ENCODE measurements at places on chromosomes 1 and 21. TPM values are rescaled to one million over a fixed set of nuclear protein-coding genes. Genes with fewer than 3 reads are reported as not detected.

The FHL3 gene
- 19.6 TPM for total RNA-seq

The CSF3R gene
- total RNA-seq: 13.3 TPM

The MFSD2A gene
- total RNA-seq: 10.5 TPM

The TTC22 gene
- total RNA-seq: 16.5 TPM

The SIPA1L2 gene
- total RNA-seq: 20.2 TPM

- H3K27me3 ChIP-seq: no peaks in the 10 kb centered on the region
- no peak for DNase-seq
- H3K36me3 ChIP-seq: no peaks in the 10 kb centered on the region
- no peaks in the 10 kb centered on the region for H3K4me1 ChIP-seq
Measured at GRCh38 chr1:76625886-76626678, 241.2 kb upstream of the ST6GALNAC5 start.

DNA sequence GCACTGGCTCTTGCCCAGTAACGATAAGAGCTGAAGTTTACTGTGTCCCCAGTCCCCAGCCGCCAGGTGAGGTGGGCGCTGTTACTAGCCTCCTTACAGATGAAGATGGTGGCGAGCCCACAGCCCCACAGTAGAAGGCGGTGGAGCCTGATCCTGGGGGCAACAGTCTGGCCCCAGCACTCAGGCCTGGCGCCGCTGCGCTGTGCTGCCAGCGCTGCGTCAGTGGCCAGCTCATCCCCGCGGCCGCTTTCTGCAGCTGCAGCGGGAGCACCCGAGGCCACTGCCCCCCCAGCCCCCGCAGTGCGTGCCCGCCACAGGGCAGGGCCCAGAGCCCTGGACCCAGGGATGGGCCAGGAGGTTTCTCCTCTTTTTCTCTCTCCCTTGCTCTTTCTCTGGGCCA is 13.3 kb downstream of the H6PD start:
- peaks cover 24% of the 10 kb centered on the region for H3K4me1 ChIP-seq
- H3K27ac ChIP-seq: no peak overlapping the region
- H3K4me3 ChIP-seq: no peak overlapping the region
- peaks cover 5% of the 10 kb centered on the region for H3K36me3 ChIP-seq
- no peak for DNase-seq
- no peaks in the 10 kb centered on the region for H3K27me3 ChIP-seq

DNA sequence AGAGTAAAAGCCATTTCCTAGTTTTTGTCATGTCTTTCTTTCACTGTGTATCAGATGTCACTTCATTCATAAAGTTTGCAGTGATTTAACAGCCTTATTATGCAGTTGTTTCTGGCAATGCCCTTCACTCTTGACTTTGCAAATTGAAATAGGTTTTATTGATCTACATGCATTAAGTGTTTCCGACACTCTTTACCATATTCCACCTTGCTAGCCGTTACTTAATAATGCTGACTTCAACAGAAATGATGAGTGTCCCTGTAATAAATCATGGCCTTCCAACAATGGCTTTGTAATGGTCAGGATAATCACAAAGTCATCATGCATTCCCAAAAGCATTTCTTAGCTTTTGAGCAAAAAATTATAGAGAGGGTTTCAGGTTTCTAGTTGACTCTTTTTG is 236.8 kb upstream of the FMN2 start:
- H3K4me3 ChIP-seq: no peak overlapping the region
- no peaks in the 10 kb centered on the region for H3K27me3 ChIP-seq
- no peak overlapping the region for H3K27ac ChIP-seq
- no peaks in the 10 kb centered on the region for H3K36me3 ChIP-seq
- H3K4me1 ChIP-seq: no peaks in the 10 kb centered on the region

DNA sequence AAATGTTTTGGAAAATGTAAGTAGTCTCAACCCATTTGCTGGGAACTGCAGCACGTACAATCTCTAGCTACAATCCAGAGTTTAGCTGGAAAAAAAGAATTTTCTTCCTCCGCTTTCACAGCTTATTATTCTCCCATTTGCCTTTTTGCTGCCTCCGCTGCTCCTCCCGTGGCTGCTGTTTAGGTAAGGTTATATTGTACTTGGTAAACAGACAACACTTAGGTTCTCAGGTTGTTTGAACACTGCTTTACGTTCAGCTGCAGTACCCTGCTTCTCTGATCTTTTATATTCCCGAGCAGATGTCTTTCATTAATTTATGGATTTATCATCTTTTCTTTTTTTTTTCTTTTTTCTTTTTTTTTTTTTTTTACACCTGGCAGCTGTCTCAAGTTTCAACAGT is 14.3 kb downstream of the PROX1 start:
- no peaks in the 10 kb centered on the region for H3K27me3 ChIP-seq
- H3K27ac ChIP-seq: no peak overlapping the region
- H3K4me1 ChIP-seq: no peaks in the 10 kb centered on the region
- H3K4me3 ChIP-seq: no peak overlapping the region

GRCh38 chr1:3441410-3441847 is 13.0 kb upstream of the ARHGEF16 start:
- no peak for DNase-seq
- H3K27ac ChIP-seq: no peak overlapping the region
- no peaks in the 10 kb centered on the region for H3K4me1 ChIP-seq
- H3K27me3 ChIP-seq: no peaks in the 10 kb centered on the region
- H3K4me3 ChIP-seq: no peak overlapping the region
- no peaks in the 10 kb centered on the region for H3K36me3 ChIP-seq

GRCh38 chr1:84823511-84823910 is 69.5 kb downstream of the LPAR3 start:
- H3K4me1 ChIP-seq: no peaks in the 10 kb centered on the region
- H3K27ac ChIP-seq: no peak overlapping the region
- no peak overlapping the region for H3K4me3 ChIP-seq
- DNase-seq: no peak
- no peaks in the 10 kb centered on the region for H3K27me3 ChIP-seq

DNA sequence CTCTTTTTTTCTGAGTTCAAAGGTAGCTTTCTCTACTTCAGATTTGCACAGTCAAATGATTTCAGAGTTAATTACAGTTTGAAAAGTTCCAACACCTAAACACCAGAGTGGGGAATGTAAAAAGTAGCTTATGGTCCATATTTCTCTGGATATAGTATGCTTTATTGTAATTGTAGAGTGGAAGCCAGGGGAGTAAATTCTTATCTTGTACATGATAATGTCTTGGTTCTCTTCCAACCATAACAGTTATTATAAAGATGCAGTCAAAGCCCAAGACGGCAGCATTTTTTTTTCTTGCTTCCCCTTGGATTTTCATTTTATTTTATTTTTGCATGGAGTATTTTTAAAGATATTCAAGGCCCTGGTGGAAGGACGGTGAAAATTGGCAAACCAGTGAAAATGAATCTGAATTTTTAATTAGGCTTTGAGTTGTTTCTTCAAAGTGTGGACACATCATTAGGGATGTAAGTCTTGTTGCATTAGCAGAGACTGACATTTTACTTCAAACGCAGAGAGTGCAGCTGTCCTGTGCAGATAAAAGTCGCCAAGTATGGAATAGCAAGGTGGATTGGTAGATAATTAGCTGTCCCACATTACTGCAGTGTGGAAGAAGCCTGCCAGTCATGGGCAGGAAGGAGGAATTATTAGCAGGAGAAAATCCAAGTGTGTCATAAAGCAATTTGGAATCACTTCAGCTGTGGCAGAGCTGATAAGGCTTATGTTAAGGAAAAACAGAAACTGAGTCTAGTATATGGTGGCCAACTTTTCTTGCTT is 11.3 kb downstream of the CACHD1 start:
- peaks cover 22% of the 10 kb centered on the region for H3K4me1 ChIP-seq
- H3K27ac ChIP-seq: peak overlapping the region; percentile 36
- no peak overlapping the region for H3K4me3 ChIP-seq
- H3K27me3 ChIP-seq: no peaks in the 10 kb centered on the region
- H3K36me3 ChIP-seq: no peaks in the 10 kb centered on the region

DNA sequence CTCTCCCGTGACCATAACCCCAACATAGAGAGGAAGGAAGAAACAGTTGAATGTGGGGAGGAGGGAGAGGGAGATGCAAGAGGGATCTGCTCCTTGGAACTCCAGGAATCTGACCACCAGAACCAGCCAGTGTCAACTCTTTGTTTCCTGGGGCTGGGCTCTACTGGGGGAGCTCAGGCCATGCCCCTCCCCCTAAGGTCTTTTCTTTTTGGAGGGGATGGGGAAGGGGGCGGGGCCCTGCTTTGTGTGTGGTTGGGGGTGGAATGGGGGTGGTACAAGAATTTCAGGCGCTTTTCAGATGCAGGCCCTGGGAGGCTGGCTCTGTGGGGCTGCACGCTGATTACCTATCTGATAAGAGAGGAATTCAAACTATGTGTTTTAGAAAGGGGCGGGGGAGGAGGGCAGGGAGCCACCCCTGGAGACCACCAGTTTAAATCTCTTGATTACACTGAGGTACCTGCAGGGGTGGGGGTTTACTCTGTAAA is 8.3 kb downstream of the LIN28A start:
- H3K4me3 ChIP-seq: no peak overlapping the region
- no peak overlapping the region for H3K27ac ChIP-seq
- H3K36me3 ChIP-seq: no peaks in the 10 kb centered on the region
- no peaks in the 10 kb centered on the region for H3K4me1 ChIP-seq

GRCh38 chr1:222821239-222821638 is 6.4 kb downstream of the DISP1 start:
- no peak overlapping the region for H3K27ac ChIP-seq
- no peaks in the 10 kb centered on the region for H3K36me3 ChIP-seq
- no peaks in the 10 kb centered on the region for H3K27me3 ChIP-seq
- no peaks in the 10 kb centered on the region for H3K4me1 ChIP-seq
- H3K4me3 ChIP-seq: no peak overlapping the region
- DNase-seq: no peak

GRCh38 chr1:155014709-155015508 is 12.3 kb downstream of the ZBTB7B start:
- no peaks in the 10 kb centered on the region for H3K27me3 ChIP-seq
- no peak overlapping the region for H3K4me3 ChIP-seq
- no peak overlapping the region for H3K27ac ChIP-seq
- no peaks in the 10 kb centered on the region for H3K36me3 ChIP-seq

All from kidney (tissue), 22 donors.